Naive thymus-derived CD8-positive, alpha-beta T cell (primary cell): ENCODE measurements at places on chromosomes 4 and X.

DNA sequence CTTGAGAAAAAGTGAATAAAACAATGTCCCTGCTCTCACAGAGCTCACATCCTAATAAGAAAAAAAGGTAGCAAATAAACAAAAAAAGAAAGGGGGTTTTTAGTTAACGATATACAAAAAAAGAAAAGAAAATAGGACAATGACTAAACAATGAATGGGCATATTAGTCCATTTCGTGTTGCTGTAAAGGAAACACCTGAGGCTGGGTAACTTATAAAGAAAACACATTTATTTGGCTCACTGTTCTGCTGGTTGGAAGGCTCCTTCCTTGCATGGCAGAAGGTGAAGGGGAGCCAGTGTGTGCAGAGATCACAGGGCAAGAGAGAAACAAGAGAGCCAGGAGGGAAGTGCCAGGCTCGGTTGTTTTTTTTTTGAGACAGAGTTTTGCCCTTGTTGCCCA lies 4.7 kb upstream of the KLF3 start:
- no peak for DNase-seq
- peak overlapping the region; percentile 59 for H3K4me3 ChIP-seq
- peaks cover 75% of the 10 kb centered on the region for H3K4me1 ChIP-seq
- no peaks in the 10 kb centered on the region for H3K27me3 ChIP-seq
- H3K36me3 ChIP-seq = no peaks in the 10 kb centered on the region

- no peaks in the 10 kb centered on the region for H3K27me3 ChIP-seq
- H3K27ac ChIP-seq = peak overlapping the region; percentile 91
- no peak overlapping the region for H3K4me3 ChIP-seq
- H3K36me3 ChIP-seq = peaks cover 93% of the 10 kb centered on the region
Measured at GRCh38 chr4:128854433-128854832, 44.9 kb downstream of the JADE1 start.

- H3K36me3 ChIP-seq = no peaks in the 10 kb centered on the region
- H3K27ac ChIP-seq = no peak overlapping the region
- no peak for DNase-seq
- no peak overlapping the region for H3K4me3 ChIP-seq
Measured at GRCh38 chrX:68112321-68112720, 321.0 kb downstream of the OPHN1 start.

- DNase-seq = no peak
- H3K4me3 ChIP-seq = peak overlapping the region; percentile 99
- no peaks in the 10 kb centered on the region for H3K27me3 ChIP-seq
- H3K4me1 ChIP-seq = peaks cover 60% of the 10 kb centered on the region
- H3K27ac ChIP-seq = peak overlapping the region; percentile 52
Measured at GRCh38 chr4:24582235-24582832, 2.0 kb downstream of the DHX15 start.

DNA sequence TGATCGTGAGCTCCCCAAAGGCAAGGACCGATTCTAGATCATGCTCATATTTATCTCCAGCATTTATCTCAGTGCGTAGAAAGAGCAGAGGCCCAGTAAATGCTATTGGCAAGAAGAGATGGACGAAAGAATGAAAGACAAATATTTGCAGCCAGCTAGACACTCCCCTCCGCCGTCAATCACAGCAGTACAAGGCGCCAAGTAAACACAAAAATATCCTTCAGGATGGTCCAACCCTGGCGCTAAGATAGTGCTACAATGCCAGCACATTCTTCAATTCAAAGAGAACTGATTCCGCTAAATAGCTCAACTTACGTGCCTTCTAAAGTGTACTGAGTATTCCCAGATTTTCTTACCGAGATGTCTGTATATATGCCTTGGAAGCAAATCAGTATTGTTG lies 114.5 kb downstream of the DDX53 start:
- no peaks in the 10 kb centered on the region for H3K4me1 ChIP-seq
- H3K4me3 ChIP-seq = no peak overlapping the region

GRCh38 chr4:184156163-184156920 lies 61.3 kb downstream of the ENPP6 start:
- no peaks in the 10 kb centered on the region for H3K36me3 ChIP-seq
- no peak for DNase-seq

DNA sequence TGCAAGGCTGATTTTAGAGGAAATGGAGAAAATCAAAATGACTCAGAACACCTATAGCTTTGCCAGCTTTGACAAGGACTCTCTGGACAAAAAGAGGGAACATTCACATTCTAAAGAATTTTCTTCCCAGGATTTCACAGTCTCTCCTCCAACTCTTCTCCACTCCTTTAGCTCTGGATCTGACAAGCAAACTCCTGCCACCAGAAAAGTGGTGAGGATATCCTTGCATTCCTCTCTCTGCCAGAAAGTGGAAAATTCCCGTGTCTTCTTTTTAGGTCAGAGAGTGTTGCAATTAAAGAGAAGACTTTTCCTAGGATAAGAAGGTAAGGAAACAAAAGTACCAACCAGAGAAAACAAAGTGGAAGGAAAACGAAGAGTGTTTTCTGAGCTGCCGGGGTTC lies 16.1 kb upstream of the PDGFRA start:
- H3K4me3 ChIP-seq = no peak overlapping the region
- DNase-seq = no peak
- peaks cover 8% of the 10 kb centered on the region for H3K4me1 ChIP-seq
- H3K27me3 ChIP-seq = peaks cover 18% of the 10 kb centered on the region

- peaks cover 5% of the 10 kb centered on the region for H3K36me3 ChIP-seq
- no peaks in the 10 kb centered on the region for H3K27me3 ChIP-seq
- H3K27ac ChIP-seq = no peak overlapping the region
Measured at GRCh38 chr4:123167931-123168330, 228.7 kb upstream of the SPRY1 start.

DNA sequence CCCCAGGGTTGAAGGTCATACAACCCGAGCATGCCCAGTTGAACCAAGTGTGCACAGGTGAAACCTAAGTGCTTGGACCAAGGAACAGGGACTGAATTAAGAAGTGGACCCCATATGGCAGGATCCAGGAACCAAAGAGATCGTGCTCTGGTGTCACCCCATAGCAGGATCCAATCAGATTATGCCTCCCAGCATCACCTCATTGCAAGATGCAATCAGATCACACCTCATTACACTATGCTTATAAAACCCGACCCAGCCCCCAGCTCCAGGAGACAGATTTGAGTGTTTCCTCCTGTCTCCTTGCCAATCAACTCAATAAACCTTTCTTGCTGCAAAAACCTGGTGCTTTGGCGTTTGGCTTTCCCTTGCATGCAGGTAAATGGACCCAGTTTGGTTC lies 37.6 kb downstream of the EFHC2 start:
- H3K4me3 ChIP-seq = no peak overlapping the region
- no peaks in the 10 kb centered on the region for H3K27me3 ChIP-seq
- H3K4me1 ChIP-seq = peaks cover 3% of the 10 kb centered on the region
- no peaks in the 10 kb centered on the region for H3K36me3 ChIP-seq
- no peak for DNase-seq
- no peak overlapping the region for H3K27ac ChIP-seq

DNA sequence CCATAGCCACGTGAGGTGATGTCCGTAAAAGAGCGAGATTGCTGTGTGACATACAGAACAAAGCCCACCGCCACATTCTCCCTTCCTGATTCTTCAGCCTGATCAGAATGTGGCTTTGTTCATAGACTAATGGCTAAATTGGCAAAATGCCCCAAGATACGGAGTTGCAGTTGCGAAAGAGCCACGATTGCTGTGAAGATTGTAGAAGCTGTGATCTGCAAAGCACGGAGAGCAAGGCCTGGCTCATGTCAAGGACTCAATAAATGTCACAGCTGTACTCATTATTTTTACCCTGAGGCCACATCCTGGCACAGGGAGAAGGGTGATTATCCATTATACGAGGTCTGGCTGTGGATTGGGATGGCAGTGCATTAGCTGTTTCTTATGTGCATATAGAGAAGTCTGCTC lies 34.2 kb downstream of the ARSD start:
- H3K36me3 ChIP-seq = no peaks in the 10 kb centered on the region
- no peak overlapping the region for H3K27ac ChIP-seq
- H3K4me1 ChIP-seq = no peaks in the 10 kb centered on the region
- no peaks in the 10 kb centered on the region for H3K27me3 ChIP-seq
- DNase-seq = no peak

GRCh38 chr4:33160126-33160525 lies 2440.0 kb downstream of the PCDH7 start:
- no peak overlapping the region for H3K4me3 ChIP-seq
- no peak overlapping the region for H3K27ac ChIP-seq
- no peaks in the 10 kb centered on the region for H3K4me1 ChIP-seq
- no peak for DNase-seq

DNA sequence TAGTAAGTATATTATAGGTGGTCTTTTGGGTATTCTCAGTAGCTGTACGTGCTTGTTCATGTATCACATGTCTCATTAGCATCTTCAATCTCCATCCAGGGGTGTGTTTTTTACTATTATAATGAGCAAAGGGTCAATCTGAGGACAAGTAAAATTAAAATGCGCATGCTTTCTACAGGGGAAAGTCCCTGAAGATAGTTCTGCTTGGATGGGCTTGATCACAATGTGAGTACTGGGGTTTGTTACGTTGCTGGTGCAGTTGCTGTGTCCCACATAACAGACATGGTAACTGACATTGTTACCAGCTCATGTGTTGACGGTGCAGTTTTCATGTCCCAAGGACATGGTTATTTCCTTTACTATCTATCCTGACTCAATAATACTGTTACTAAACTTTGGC lies 65.9 kb downstream of the UCHL1 start:
- no peaks in the 10 kb centered on the region for H3K36me3 ChIP-seq
- peaks cover 4% of the 10 kb centered on the region for H3K27me3 ChIP-seq
- no peaks in the 10 kb centered on the region for H3K4me1 ChIP-seq
- DNase-seq = no peak

- H3K27ac ChIP-seq = no peak overlapping the region
- no peak overlapping the region for H3K4me3 ChIP-seq
- no peaks in the 10 kb centered on the region for H3K27me3 ChIP-seq
Measured at GRCh38 chr4:51909236-51909703, 66.3 kb downstream of the DCUN1D4 start.

DNA sequence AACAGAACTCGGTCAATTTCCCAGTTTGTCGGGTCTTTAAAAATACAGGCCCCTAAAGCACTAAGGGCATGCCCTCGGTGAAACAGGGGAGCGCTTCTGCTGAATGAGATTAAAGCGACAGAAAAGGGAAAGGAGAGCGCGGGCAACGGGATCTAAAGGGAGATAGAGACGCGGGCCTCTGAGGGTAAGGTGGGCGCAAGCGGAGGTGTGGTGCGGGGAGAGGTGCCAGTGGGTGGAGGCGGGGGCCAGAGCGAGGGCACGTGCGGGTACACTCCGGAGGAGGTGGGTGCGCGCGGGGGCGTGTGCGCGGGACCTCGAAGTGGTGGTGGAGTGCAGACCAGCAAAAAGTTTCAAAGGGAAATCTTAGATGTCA lies 787 bp upstream of the TET2 start:
- no peaks in the 10 kb centered on the region for H3K27me3 ChIP-seq
- DNase-seq = peak; percentile 39
- H3K4me3 ChIP-seq = peak overlapping the region; percentile 95
- peak overlapping the region; percentile 94 for H3K27ac ChIP-seq
- no peaks in the 10 kb centered on the region for H3K36me3 ChIP-seq
- H3K4me1 ChIP-seq = peaks cover 20% of the 10 kb centered on the region

GRCh38 chr4:148893095-148893494 lies 450.9 kb upstream of the NR3C2 start:
- H3K36me3 ChIP-seq = peaks cover 3% of the 10 kb centered on the region
- H3K4me1 ChIP-seq = no peaks in the 10 kb centered on the region
- H3K27ac ChIP-seq = no peak overlapping the region
- H3K4me3 ChIP-seq = no peak overlapping the region

- H3K27ac ChIP-seq = no peak overlapping the region
- peaks cover 7% of the 10 kb centered on the region for H3K27me3 ChIP-seq
- no peak for DNase-seq
- no peak overlapping the region for H3K4me3 ChIP-seq
- no peaks in the 10 kb centered on the region for H3K36me3 ChIP-seq
- peaks cover 7% of the 10 kb centered on the region for H3K4me1 ChIP-seq
Measured at GRCh38 chr4:151029537-151029936, 14.5 kb upstream of the LRBA start.

GRCh38 chr4:31851946-31852345 lies 1131.8 kb downstream of the PCDH7 start:
- no peak for DNase-seq
- no peaks in the 10 kb centered on the region for H3K4me1 ChIP-seq
- H3K27ac ChIP-seq = no peak overlapping the region
- H3K36me3 ChIP-seq = no peaks in the 10 kb centered on the region
- H3K27me3 ChIP-seq = no peaks in the 10 kb centered on the region
- no peak overlapping the region for H3K4me3 ChIP-seq

DNA sequence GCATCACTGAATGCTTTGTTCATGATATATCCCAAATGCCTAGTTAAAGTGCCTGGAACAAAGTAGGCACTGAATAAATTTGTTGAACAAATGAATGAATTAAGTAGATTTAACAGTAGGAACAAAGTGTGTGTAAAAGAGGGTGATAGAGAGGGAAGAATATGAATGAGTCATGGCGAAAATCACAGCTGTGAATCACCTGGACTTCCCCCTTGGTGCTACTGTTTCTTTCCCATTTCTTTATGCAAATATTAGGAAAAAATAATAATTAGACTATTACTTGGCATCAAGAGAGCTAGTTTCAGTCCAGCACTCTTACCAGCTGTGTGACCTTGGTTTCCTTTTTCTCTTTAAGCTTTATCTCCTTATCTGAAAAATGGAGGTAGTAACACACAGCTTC lies 9.2 kb downstream of the SPIN3 start:
- H3K27ac ChIP-seq = no peak overlapping the region
- no peak for DNase-seq
- H3K36me3 ChIP-seq = peaks cover 29% of the 10 kb centered on the region
- H3K4me1 ChIP-seq = peaks cover 16% of the 10 kb centered on the region
- no peak overlapping the region for H3K4me3 ChIP-seq
- no peaks in the 10 kb centered on the region for H3K27me3 ChIP-seq

DNA sequence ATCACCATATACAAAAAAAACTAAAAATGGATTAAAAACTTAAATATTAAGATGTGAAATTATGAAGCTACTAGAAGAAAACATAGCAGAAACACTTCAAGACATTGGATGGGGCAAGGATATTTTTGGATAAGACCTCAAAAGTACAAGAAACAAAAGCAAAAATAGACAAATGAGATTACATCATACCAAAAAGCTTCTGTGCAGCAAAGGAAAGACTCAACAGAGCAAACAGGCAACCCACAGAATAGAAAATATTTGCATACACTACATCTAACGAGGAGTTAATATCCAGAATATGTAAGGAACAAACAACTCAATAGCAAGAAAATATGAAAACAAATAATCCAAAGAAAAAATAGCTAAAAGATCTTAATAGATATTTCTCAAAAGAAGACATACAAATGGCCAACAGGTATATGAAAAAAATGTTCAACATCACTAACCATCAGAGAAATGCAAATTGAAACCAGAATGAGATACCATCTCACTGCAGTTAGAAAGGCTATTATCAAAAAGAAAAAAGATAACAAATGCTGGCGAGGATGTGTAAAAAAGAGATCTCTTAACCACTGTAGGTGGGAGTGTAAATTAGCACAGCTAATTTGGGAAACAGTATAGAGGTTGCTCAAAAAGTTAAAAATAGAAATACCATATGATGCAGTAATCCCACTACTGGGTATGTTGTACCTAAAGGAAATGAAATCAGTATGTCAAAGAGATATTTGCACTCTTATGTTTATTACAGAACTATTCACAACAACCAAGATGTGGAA lies 17.8 kb upstream of the LRCH2 start:
- no peaks in the 10 kb centered on the region for H3K36me3 ChIP-seq

- H3K36me3 ChIP-seq = peaks cover 32% of the 10 kb centered on the region
- peaks cover 44% of the 10 kb centered on the region for H3K4me1 ChIP-seq
- peaks cover 8% of the 10 kb centered on the region for H3K27me3 ChIP-seq
- H3K4me3 ChIP-seq = peak overlapping the region; percentile 98
Measured at GRCh38 chr4:25313201-25313895, 774 bp downstream of the ZCCHC4 start.
